Fibroblast of skin of back (primary cell): ENCODE measurements at places on chromosomes 7 and 10.

GRCh38 chr10:75438275-75438674 is 6.9 kb downstream of the LRMDA start:
- no peak for DNase-seq

GRCh38 chr10:42877496-42878030 is 95.0 kb downstream of the BMS1 start:
- DNase-seq: no peak

DNA sequence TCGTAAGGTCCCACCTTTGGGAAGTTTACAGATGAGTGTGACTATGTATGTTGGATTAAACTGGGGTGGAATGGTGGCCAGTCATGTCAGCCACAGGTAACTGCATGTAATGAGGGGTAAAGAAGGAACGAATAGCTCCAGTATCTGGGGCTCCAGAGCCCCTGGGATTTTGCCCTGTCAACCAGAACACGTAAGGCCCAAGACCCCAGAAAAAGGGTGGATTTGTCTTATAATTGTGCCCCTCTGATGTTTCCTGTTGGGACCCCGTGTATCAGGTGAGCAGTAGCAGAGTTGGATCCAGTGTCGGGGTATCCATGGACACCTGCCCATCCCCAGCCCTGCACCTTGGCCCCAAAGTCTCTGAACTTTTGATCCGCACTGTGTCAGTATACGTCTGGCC is 76.9 kb downstream of the ADARB2 start:
- no peak for DNase-seq

DNA sequence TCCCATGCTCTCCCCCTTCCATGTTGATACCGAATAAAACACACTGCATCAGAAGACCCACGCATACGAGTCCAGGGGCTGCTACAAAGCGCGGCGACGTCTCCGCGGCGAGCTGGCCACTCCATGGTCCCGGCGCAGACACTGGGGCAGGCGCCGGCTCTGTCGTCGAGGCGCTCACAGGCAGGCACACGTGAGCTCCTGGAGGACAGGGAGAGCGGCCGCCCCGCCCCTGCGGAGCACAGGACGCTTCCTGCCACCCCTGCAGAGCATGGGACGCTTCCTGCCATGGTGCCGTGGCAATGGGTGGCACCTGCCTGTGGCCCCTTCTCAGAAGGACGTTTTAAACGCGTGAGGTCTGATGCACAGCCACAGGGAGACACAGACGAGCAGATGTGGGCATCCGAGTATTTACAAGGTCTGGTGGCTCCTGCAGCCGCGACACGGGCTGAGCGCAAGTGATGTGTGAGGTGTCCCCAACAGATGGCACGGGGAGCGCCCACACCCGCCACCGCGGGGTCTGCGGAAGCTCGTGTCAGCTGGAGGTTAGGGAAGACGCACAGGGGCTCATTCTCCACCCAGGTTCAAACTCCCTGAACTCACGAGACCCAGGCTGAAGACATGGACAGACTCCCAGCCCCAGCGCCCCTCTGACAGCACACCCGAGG is 21.4 kb upstream of the GPR146 start:
- no peak for DNase-seq
